GM20000 (cell line): ENCODE measurements at places on chromosomes 11 and 22.

DNA sequence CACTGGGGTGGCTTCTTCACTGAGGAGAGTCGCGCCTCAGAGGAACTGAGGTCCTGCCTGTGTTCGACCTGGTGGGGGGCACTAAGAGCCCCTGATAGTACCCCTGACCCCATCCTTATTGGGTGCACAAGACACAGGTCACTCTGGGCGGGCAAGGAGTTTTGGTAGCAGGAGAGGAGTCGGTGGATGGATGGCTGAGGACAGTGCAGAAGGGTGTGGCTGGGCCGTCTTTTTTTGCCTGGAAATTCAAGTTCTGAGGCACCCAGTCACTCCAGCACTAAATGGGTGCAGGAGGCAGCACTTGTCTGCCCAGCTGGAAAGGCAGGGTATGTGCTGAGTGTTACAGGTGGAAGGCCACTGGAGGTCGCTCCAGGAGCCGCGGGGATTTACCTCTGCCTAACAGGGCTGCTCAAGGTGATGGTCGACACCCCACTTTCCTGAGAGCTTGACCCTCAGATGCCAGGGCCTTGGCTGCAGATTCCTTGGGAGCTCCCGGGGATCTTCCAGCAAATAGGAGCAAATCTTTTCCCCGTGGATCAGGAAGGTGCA, 960 bp downstream of the TSSC4 start:
- DNase-seq, result no peak

- no peak for DNase-seq
Observed at GRCh38 chr11:113728814-113729213, 22.7 kb upstream of the TMPRSS5 start.

DNA sequence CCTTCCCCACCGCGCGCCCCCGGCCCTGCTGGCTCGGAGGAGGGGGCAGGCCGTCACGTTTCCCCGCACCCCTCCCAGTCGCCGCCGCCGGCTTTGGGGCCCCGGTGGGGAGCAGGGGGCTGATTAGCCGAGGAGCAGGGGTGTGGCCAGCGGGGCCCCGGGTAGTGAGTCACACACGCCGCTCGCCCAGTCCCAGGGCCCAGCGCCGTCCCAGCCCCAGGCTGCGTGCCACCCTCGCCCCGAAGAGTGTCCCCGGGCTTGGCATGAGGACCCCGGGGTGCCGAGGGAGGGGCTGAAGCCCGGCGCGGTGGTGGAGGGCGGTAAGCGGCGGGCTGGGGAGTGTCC, 34.4 kb downstream of the PRDM11 start:
- peak; percentile 57 for DNase-seq

DNA sequence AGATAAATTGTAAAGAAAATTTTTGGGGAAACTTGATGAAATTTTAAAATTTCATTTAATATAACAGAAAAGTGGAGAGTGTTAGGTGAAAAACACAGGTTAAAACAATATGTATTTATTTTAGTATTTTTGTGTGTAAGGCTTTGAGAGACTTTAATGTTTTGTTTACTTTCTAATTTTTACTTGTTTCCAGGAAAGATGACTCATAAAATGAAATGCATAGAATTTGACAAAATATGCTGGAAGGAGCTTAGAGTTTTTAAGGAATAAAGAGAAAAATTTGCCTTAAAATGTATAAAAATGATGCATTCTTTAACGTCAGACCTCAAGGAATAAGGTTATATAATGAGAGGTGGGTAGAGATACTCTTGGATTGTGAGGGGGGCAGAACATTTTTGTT, 1205.1 kb upstream of the CNTN5 start:
- no peak for DNase-seq

- no peak for DNase-seq
Observed at GRCh38 chr11:9859554-9860305, 195.9 kb downstream of the SWAP70 start.

DNA sequence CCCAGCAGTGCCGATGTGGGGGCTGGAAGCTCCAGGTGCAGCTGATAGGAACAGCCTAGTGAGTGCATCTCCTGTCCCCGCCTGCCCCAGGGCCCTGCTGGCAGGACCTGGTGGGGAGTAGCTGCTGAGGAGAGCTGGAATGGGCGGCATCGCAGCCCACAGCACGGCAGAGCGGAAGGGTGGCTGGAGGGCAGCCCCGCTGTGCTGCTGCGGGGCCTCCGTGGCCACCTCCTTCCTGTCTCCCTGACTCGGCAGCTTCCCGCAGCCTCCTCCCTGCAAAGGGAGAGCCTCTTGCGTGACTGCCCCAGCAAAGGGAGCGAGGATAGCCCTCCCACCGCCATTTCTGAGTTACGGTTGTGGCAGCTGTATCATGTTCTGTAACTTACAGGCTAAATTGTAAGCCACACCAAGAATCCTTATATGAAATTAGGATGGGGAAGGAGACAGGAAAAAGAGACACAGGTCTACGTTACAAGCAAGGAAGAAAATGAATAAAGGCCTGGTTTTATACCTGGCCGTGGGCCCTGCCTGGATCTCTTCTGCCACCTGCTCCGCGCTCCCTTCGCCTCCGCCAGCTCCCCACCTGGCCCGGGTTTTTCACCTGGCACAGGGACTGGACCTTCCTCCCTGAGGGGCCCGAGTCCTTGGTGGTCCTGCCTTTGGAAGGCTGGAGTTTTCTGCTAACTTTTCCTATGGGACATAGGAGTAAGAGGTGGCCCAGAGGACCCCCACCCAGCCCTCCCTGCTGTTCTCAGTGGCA, 10.0 kb downstream of the TPCN2 start:
- DNase-seq, result no peak

- no peak for DNase-seq
Observed at GRCh38 chr22:18088825-18089568, 11.2 kb downstream of the PEX26 start.

DNA sequence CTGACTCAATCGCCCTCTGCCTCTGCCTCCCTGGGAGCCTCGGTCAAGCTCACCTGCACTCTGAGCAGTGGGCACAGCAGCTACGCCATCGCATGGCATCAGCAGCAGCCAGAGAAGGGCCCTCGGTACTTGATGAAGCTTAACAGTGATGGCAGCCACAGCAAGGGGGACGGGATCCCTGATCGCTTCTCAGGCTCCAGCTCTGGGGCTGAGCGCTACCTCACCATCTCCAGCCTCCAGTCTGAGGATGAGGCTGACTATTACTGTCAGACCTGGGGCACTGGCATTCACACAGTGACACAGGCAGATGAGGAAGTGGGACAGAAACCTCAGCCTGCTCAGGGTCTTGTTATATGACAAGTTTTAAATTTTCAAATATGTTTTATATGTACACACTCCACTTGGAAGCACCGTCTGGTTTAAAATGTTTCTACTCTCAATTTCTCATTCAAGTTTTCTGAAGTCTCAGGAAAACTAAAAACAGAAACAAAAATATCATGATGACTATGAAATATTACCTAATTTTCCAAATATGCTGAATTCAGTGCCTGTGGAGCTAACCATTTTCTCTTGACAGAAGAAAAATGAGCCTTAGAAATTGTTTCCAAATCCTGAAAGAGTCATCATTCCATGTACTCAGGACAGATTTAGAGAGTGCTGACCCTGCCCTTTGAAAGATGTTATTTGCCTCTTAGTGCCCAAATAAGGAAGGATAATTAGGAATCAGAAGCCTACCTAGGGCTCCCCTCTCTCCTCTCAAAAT, 48.8 kb upstream of the TOP3B start:
- DNase-seq, result no peak

GRCh38 chr11:99881610-99882009, 805.5 kb upstream of the ARHGAP42 start:
- DNase-seq, result no peak

DNA sequence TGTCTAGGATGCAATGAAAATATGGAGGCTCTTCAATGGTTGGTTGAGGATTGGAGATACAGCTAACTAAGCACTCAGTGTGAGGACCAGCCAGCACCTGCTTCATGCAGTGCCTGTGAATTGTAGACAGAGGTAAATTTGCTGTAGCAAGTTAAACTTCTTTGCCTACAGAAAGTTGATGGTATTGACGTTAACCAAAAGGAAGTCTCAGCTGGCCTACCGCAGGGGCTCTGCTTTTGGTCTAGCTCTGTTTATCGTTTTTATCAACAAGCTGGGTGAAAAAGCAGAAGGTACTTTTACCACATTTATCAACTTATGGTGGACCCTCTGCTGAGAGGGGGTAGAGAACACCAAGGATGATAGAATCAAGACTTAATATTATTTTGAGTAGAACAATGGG, 51.6 kb downstream of the GRAMD1B start:
- peak; percentile 38 for DNase-seq

DNA sequence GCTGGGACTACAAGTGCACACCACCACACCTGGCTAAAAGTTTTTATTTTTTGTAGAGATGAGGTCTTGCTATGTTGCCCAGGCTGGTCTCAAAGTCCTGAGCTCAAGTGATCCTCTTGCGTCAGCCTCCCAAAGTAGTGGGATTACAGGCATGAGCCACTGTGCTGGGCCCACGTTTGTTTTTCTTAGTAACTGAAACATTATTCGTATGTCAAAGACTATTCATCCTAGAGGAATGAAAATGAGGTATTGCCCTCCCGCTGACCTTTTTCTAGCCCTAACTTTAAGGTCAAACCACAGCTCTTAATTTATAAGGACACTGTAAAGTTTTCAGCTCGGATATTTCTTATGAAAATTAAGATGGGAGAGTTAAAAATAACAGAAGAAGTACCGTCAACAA, 33.2 kb upstream of the PAX6 start:
- no peak for DNase-seq

- DNase-seq, result peak; percentile 76
Observed at GRCh38 chr11:61007956-61008896, 36.7 kb downstream of the CD6 start.

- DNase-seq, result no peak
Observed at GRCh38 chr11:117972629-117973502, 13.3 kb upstream of the IL10RA start.

DNA sequence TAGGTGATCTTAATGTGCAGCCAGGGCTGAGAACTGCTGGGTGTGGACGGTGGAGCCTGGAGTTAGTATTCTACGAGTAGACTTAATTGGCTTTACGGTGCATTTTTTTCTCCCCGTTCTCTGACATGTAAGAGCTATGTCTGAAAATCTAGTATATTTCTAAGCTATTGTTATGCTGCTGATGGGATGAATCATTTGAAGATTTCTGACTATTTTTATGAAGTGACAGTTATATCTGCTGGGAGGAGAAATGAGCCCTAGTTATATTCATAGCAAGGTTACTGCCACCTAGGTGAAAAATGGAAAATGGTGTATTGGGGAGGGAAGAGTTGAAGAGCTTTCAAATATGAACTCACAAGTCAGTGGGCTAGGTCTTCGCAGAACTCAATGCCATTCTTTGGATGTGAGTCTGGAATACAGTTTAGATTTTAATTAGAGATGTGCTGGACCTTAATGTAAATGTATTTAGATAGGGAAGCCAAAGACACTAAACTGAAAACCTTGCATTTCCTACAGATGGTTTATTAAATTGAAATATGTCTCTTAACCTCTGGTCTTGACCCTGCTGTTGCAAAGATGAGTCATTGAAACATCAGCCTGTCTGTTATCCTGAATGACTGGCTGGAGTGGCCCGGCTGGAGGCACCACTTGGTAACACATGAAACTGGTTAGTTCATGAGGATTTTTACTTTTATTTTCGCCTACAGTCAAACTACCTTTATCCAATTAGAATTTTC, 293.7 kb downstream of the DDX10 start:
- no peak for DNase-seq

GRCh38 chr22:48188231-48188721, 1425.8 kb downstream of the TBC1D22A start:
- DNase-seq, result no peak

GRCh38 chr22:26941896-26942636, 284.7 kb downstream of the MIAT start:
- no peak for DNase-seq

- DNase-seq, result peak; percentile 76
Observed at GRCh38 chr11:11966826-11967668, 41.4 kb downstream of the DKK3 start.

DNA sequence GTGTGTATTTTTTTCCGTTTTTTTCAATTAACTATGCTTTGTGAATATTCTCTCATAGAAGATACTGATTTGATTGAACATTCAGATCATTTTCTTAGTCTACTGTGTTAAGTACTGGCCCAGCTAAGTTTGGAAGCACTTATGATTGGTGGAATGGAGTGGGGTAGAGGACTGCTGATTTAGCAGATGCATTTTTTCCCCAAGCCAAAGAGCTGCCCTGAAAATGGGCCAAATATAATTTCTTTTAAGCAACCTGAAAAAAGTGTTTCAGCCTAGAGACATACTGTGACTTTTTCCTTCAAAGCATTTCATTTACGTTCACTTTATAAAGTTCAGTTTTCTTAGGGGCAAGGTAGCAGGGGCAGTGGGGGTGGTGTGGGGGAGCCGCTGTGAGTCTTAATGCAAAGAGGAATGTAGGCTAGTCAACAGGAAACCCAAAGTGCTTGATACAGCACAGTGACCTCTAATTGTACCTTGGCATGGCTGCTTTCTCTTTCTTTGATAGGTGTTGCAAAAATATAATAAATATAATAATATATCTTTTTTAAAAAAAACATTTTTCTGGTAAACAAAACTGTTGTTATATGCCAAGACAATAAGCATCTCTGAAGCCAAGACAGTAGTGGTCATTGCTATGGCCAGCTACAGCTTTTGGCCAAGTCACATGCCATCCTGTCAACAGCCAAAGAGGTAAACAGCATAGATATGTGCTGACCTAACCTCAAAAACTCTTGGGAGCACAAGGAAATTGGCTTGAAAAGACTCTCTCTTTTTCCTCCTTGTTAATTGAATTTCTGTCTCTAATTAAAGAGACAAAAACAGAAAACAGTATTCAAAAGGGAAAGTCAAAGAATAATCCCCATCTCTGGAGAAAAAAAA, 58.8 kb downstream of the LIF start:
- no peak for DNase-seq

GRCh38 chr11:102177974-102178631, 67.9 kb downstream of the YAP1 start:
- no peak for DNase-seq

GRCh38 chr11:132343445-132344175, 973.2 kb downstream of the NTM start:
- no peak for DNase-seq

DNA sequence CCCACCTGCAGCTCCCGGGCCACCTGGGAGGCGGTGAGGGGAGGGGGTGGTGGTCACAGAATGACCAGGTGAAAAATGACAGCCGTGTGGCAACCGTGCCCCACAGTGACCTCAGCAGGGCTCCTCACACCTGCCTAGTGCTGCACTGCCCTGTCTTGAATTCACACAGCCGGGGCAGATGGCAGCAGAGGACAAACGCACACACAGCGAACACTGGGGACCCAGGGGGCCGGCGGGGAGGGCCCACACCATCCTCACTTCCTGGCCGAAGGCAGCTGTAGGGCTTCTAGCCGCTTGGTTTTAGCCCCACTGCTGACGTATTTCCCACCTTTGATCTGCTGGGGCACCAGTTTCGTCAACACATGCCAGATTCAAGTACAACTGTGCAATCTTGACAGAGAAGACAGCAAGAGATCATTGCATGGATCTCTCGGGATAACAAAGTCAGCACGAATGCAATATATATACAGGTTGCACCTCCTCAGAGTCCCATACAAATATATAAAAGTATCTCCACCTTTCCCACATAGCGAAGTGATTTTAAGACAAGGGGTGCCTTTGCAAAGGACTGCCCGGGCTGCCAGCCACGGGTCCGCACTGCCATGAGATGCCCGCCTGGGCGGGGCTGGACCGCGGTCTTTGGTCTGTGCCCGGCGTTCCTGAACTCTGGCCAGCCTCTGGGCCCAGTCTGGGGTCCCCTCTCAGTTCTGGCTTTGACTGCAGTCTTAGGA, 26.9 kb downstream of the TRMU start:
- DNase-seq, result no peak

- no peak for DNase-seq
Observed at GRCh38 chr11:110087812-110088534, 5.2 kb upstream of the ZC3H12C start.

GRCh38 chr11:75500742-75501141, 25.0 kb downstream of the GDPD5 start:
- no peak for DNase-seq

GRCh38 chr11:69516526-69516925, 35.1 kb downstream of the LINC01488 start:
- DNase-seq, result no peak
